HFFc6 (cell line): ENCODE measurements at places on chromosomes 1 and 21. TPM values are rescaled to one million over a fixed set of nuclear protein-coding genes. Genes with fewer than 3 reads are reported as not detected.

DNA sequence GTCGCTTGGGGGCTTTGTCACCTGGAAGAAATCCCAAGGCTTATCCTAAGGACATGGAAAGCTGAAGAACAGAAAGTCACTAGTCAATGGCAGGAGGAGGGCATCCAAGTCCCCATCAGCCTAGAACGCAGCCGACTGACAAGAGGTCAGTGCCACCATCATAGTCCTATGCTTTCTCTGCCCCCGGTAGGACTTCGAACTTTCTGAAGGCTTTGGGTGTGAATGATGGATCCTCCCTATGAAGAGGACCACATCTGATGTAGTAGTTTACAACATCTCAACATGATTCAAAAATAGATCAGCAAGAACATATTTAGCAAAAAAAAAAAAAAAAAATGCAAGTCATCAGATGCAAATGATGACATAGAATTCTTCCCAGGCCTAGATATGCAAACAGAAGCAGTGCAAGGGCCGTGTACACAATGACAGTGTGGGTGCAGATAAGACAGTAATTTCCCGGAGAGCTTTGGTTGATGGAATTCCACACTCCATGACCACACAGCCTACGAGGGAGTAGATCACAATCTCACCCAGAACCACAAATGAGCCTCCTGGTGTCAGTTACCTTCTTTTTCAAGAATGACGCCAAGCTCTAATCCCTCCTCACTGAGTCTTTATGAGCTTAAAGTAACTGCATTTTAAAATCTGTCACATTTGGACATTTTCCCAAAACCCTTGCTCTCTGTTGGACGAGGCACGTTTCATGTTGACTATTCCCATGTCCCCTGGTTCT is 88.2 kb downstream of the PSMG1 start:
- peak overlapping the region; percentile 54 for H3K27ac ChIP-seq
- H3K27me3 ChIP-seq, result peaks cover 10% of the 10 kb centered on the region
- no peak overlapping the region for H3K4me3 ChIP-seq
- H3K4me1 ChIP-seq, result peaks cover 16% of the 10 kb centered on the region
- peak; percentile 70 for DNase-seq

DNA sequence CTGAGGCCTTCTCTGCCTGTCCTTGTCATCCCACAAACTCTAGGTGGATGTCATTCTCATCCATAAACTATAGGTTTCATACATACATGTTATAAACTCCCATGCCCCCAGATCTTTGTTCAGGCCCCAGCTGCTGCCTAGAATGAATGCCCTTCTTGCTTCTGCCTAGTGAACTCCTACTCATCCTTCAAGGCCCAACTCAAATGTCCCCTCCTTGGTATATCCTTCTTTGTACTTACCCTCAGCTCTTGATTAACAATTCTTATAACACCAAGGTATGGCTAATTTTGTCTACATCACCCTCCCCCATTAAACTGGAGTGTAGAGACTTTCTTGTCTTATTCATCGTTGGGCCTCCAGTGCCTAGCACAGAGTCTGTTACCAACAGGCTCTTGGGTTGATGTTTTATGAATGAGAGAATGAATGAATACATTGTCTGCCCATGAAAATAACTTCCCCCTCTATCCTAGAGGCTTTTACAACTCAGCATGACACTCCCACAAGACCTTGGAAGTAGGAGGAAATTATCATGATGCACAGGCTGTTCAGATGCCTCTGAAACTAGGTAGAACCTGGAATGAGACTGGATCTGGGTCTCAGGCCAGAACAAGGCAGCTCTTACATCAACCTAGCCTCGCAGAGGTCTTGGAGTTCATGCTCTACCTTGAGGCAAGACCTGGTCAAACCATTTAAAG is 26.9 kb downstream of the EPHB2 start:
- no peak for DNase-seq
- H3K27me3 ChIP-seq, result peaks cover 6% of the 10 kb centered on the region
- H3K4me1 ChIP-seq, result peaks cover 47% of the 10 kb centered on the region
- H3K36me3 ChIP-seq, result no peaks in the 10 kb centered on the region
- no peak overlapping the region for H3K4me3 ChIP-seq
- no peak overlapping the region for H3K27ac ChIP-seq

DNA sequence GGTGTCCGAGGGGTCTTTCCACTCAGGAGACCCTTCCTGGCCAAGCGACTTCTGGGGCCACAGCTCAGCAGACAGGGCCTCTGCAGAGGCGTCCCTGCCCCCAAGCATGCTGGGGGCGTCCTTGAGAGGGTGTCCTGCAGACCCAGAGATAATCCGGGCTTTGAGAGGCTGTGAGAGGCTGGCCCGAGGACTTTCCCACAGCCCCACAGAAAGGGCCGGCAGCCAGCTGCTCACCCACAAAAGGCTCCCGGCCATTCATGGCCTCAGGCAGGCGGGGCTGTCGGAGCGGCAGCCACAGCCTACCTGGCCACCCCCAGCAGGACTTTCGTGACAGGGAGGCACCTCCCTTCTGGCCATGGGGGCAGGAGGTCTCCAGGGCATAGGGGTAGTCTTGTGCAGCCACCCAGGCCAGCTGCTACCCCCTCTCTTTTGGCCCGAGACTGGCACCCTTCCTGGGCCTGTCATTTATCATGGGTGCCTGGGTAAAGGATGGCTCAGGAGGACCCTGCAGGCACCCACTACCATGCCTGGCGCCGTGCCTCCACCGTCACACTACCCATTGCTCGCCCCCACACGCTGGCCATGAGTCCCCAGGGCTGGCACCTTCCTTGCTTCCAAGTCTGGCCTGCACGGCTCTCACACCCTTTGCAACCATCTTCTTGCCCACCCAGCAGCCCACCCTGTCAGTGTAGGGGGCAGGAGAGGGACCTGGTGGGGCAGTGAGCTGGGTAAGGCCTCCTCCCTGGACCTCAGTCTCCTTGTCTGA is 11.1 kb upstream of the TNFRSF14 start:
- H3K4me1 ChIP-seq, result peaks cover 12% of the 10 kb centered on the region; the same call in 1 of the 2 replicates
- peak overlapping the region; percentile 9; the same call in 1 of the 2 replicates for H3K27ac ChIP-seq
- no peaks in the 10 kb centered on the region for H3K36me3 ChIP-seq
- DNase-seq, result no peak
- no peaks in the 10 kb centered on the region; the same call in none of the 2 replicates for H3K27me3 ChIP-seq

- no peak for DNase-seq
- H3K36me3 ChIP-seq, result peaks cover 4% of the 10 kb centered on the region; the same call in 1 of the 2 replicates
- peak overlapping the region; percentile 100 for H3K27ac ChIP-seq
- peaks cover 86% of the 10 kb centered on the region for H3K4me1 ChIP-seq
- H3K4me3 ChIP-seq, result no peak overlapping the region
- H3K27me3 ChIP-seq, result no peaks in the 10 kb centered on the region; the same call in 1 of the 2 replicates
These were observed 59.2 kb upstream of the ATP5PO start for GRCh38 chr21:33974513-33975468.

TTLL10 gene
- not detected in 3 replicates for total RNA-seq

NECTIN4 gene
- total RNA-seq, result 0.07 to 0.13 TPM (median 0.09 TPM) in 3 replicates

PPIAL4G gene
- not detected in 3 replicates for total RNA-seq

SMIM1 gene
- total RNA-seq, result 0.59 to 1.7 TPM (median 0.83 TPM) in 3 replicates
